Naive thymus-derived CD4-positive, alpha-beta T cell (primary cell): ENCODE measurements at places on chromosomes 5 and 9. TPM values are rescaled to one million over a fixed set of nuclear protein-coding genes. Genes with fewer than 3 reads are reported as not detected.

DNA sequence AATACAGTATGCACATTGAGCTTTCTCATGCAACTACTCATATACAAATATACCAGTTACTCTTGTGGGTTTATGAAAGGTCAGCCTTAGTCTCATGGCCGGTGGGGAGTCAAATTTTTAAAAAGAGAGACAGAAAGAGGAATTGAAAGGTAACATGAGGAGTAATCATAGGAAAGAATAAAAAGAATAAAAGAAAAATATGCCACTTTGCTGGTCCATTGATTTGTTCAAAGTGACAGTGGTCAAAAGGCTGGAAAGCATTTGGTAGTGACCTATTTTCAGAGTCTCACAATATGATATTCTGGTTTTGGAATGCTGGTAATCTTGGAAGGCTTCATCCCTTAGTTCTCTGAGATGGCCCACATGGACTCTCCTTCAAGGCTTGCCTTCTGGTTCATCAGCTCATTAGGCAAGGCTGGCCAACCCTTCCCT, 67.0 kb downstream of the ZNF366 start:
- H3K4me3 ChIP-seq, result no peak overlapping the region
- H3K27me3 ChIP-seq, result no peaks in the 10 kb centered on the region
- DNase-seq, result no peak
- no peaks in the 10 kb centered on the region for H3K36me3 ChIP-seq
- H3K27ac ChIP-seq, result no peak overlapping the region

GRCh38 chr5:53123702-53124101, 14.1 kb upstream of the MOCS2 start:
- no peak overlapping the region for H3K27ac ChIP-seq
- H3K27me3 ChIP-seq, result no peaks in the 10 kb centered on the region
- no peak for DNase-seq
- H3K36me3 ChIP-seq, result no peaks in the 10 kb centered on the region

GRCh38 chr5:60161340-60161934, 267.9 kb upstream of the PDE4D start:
- no peaks in the 10 kb centered on the region for H3K36me3 ChIP-seq
- no peaks in the 10 kb centered on the region for H3K4me1 ChIP-seq
- H3K4me3 ChIP-seq, result no peak overlapping the region

GRCh38 chr9:70065572-70065971, 21.9 kb downstream of the MAMDC2 start:
- no peaks in the 10 kb centered on the region for H3K36me3 ChIP-seq
- no peak overlapping the region for H3K4me3 ChIP-seq
- H3K4me1 ChIP-seq, result no peaks in the 10 kb centered on the region
- no peak overlapping the region for H3K27ac ChIP-seq
- no peak for DNase-seq

DNA sequence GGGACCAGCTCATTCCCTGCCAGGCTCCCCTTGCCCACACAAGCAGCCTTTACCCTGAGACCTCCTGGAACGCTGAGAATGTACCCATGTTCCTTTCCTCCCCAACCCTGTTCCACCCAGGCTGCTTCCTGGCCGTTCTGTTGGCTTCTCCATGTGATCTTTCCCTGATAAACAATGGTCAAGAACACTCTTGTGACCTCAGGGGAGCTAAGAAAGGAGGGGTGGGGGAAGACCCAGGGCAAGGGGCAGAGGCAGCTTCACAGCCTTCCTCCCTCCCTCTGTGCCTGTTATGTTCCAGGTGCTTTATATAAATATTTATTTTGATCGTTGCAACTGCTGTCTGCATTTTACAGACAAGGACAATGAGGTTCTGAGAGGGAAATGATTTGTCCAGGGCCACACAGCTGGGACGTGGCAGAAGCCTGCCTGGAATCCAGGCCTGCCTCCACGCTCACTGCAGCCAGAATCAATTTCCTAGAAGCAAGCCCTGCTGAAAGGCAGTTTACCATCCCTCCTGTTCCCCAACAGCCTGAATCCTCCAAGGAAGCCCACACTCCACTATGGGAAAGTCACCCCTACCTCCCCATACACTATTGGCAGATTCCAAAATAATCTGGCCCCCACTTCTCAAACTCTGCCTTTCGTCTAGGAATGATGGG, 3.9 kb downstream of the SHROOM1 start:
- no peak overlapping the region for H3K27ac ChIP-seq
- H3K4me1 ChIP-seq, result no peaks in the 10 kb centered on the region
- peaks cover 3% of the 10 kb centered on the region for H3K27me3 ChIP-seq
- no peak for DNase-seq

GRCh38 chr9:121671612-121672155, 20.2 kb downstream of the DAB2IP start:
- H3K36me3 ChIP-seq, result no peaks in the 10 kb centered on the region
- no peak for DNase-seq
- H3K4me1 ChIP-seq, result no peaks in the 10 kb centered on the region
- H3K27ac ChIP-seq, result no peak overlapping the region
- H3K27me3 ChIP-seq, result no peaks in the 10 kb centered on the region

- H3K4me1 ChIP-seq, result no peaks in the 10 kb centered on the region
- no peaks in the 10 kb centered on the region for H3K36me3 ChIP-seq
- no peaks in the 10 kb centered on the region for H3K27me3 ChIP-seq
- H3K4me3 ChIP-seq, result no peak overlapping the region
- no peak for DNase-seq
Measured at GRCh38 chr9:130917168-130917960, 20.8 kb upstream of the QRFP start.

- H3K4me3 ChIP-seq, result no peak overlapping the region
- no peak for DNase-seq
- H3K27ac ChIP-seq, result no peak overlapping the region
- H3K27me3 ChIP-seq, result no peaks in the 10 kb centered on the region
Measured at GRCh38 chr9:124140941-124141568, 116.7 kb upstream of the NEK6 start.

DNA sequence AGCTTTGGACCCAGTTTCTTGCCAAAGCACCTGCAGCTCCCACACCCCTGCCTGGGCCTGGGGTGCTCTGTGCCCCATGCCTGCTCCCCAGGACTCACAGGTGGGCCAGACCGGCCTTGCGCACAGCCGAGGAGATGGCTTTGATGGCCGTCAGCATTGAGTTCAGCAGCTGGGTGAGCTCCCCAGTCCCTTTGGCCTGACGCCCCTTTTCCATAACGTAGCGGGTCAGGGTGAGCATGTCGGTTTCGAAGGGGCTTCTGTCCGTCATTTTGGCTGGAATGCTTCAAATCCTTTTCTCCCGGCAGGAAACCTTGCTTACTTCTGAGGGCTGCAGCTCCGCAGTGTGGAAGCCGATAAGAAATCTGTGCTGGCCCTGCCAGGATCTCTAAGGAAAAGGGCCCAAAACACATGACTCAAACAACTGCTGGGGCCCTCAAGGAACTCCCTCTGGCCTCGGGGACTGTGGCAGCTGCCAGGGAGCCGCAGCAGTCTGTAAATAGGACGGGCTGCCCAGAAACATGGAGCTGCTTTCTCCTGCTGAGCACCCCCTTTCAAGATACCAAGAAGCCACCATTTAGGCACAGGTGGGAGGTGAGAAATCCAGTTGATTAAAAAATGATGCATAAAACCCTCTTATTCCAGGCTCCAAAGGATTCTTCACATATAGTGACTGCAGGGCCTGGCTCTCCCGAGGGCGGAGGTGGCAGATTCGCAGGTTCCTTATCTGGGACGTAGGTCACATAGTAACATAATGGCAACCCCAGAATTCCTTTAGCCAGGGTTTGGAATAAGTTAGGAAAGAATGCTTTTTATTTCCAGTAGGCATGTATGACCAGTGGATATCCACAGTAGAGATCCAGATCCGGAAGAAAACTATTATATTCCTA, at the start of gene FBP2:
Gene FBP2, minus strand, starts transcription at position 366 of the 887 bp plus-strand sequence. Its CDS starts 98 bp downstream, at position 268.
- no peak for DNase-seq
- no peaks in the 10 kb centered on the region for H3K36me3 ChIP-seq
- no peaks in the 10 kb centered on the region for H3K27me3 ChIP-seq
- H3K4me1 ChIP-seq, result no peaks in the 10 kb centered on the region
- H3K4me3 ChIP-seq, result no peak within 1 kb of the TSS
- no peak within 1 kb of the TSS for H3K27ac ChIP-seq

- no peaks in the 10 kb centered on the region for H3K36me3 ChIP-seq
- no peaks in the 10 kb centered on the region for H3K4me1 ChIP-seq
- H3K27ac ChIP-seq, result no peak overlapping the region
- no peak overlapping the region for H3K4me3 ChIP-seq
Measured at GRCh38 chr9:88498880-88499279, 36.1 kb upstream of the NXNL2 start.

DNA sequence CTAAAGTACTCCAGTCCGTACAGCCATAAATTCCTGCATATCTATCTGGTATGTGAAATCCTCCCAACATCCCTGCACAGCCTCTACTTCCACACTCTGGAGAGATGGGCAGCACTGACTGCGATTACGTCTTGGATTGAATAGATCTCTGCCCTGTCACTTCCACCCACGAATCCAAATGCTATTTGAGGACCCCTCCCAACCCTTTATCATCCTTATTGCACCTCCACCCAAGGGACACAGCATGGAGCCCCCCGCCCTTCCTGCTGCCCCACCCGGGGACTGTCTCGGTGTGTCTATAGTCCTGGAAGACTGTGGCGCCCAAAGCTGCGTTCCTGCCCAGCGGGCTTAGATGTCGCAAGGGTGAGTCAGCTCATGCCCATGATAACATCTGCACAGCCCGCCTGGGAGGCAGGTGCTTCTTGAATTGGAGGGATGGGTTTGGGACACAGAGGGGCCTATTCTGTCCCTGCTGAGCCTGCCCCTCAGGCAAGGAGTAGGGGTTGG, 105.7 kb upstream of the HAND1 start:
- H3K27me3 ChIP-seq, result no peaks in the 10 kb centered on the region
- H3K4me1 ChIP-seq, result no peaks in the 10 kb centered on the region
- H3K27ac ChIP-seq, result no peak overlapping the region
- no peak for DNase-seq

GRCh38 chr5:73899916-73900315, 273.9 kb downstream of the ARHGEF28 start:
- no peak for DNase-seq
- H3K27ac ChIP-seq, result no peak overlapping the region
- no peaks in the 10 kb centered on the region for H3K4me1 ChIP-seq
- no peaks in the 10 kb centered on the region for H3K36me3 ChIP-seq

DNA sequence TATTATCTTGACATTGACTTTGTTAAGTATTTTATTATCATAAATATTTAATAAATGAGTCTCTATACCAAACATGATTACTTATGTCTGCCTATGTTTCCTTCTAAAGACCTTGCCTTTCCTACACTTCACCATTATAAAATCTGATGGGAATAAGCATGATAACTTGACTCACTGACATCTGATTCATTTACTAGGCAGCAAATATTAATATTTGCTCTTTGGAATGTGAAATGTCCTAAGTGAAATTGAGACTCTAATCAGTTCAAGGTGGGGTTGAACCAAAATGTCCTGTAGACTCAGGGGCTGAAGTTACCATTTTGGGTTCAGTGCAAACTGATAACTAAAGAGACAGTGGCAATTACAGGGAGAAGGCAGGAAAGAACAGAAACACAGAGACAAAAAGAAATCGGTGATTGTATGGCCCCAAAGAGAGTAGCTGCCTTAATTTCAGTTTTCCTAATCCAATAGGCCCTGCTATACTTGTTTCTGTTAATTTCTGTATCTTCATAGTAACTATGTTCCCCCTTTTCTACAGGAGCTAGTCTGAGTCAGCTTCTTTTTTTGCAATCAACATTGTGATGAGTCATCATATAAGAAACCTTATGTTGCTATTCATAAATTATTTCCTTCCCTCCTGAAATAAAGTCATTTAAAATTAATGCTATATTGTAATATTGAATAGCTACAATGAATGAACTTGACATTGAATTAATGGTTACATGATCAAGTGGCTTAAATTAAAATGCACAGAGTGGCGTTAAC, 296.8 kb downstream of the PDE4D start:
- no peak overlapping the region for H3K4me3 ChIP-seq
- H3K4me1 ChIP-seq, result no peaks in the 10 kb centered on the region
- H3K36me3 ChIP-seq, result no peaks in the 10 kb centered on the region
- no peak overlapping the region for H3K27ac ChIP-seq
- DNase-seq, result no peak

GRCh38 chr5:54187694-54188093, 122.7 kb downstream of the ARL15 start:
- no peak for DNase-seq
- no peak overlapping the region for H3K27ac ChIP-seq
- no peak overlapping the region for H3K4me3 ChIP-seq

- H3K27ac ChIP-seq, result no peak overlapping the region
- H3K36me3 ChIP-seq, result no peaks in the 10 kb centered on the region
- no peak for DNase-seq
- H3K4me3 ChIP-seq, result no peak overlapping the region
Measured at GRCh38 chr9:85528142-85528541, 213.6 kb downstream of the AGTPBP1 start.

DNA sequence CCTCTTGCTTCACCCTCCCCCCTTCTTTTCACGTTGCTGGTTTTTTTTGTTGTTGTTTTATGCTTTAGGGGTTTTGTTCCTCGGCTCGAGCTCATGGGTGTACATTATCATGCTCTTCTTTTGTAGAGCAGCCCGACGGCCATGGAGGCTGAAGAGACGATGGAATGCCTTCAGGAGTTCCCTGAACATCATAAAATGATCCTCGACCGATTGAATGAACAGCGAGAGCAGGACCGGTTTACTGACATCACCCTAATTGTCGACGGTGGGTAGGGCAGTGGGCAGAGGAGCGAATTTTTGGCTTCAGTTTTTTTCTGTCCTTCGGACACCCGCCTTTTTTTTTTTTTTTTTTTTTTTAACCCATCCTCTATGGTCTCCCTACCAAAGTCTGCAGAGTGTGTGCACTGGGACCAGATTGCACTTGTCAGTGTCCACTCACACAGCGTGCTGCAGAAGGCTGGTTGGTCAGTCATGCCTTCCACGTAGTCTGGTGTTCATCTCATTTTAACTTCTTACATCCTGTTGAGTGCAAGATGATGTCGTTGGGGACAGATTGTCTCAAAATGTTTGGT, 1.3 kb downstream of the ZNF131 start:
- peaks cover 30% of the 10 kb centered on the region for H3K4me1 ChIP-seq
- H3K36me3 ChIP-seq, result peaks cover 28% of the 10 kb centered on the region
- peak overlapping the region; percentile 97 for H3K27ac ChIP-seq
- H3K4me3 ChIP-seq, result peak overlapping the region; percentile 70
- DNase-seq, result no peak
- H3K27me3 ChIP-seq, result no peaks in the 10 kb centered on the region

DNA sequence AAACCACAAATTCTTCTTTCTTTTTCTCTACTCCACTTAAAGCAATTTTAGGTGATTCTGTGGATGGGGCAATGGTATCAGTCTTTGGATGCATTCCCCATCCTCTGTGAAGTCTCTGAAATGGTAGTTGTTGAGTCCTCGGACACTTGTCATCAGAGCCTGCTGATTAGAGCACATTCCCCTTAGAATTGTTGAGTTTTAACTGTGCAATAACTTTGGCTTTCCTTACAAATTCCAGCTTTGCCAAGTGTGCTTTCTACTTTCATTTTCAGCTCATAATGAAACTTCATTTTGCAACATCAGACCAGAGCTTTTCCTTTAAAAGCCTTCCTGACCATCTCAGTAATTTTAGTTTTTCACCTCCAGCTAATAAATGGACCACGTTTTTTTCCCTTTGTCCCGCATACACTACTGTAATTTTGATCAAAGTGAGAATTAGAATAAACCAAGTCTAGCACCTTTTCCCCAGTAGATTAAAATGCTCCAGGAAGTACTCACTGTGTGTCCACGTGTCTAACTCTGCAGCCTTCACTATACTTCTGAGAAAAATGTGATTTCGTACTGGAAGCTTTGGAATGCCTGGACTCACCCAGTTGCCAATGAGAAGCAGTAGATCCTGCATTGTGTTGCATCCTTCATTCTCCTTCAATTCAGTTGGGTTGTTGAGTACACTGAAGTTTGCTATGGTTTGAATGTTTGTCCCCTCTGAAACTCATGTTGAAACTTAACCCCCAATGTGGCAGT, 135.6 kb downstream of the NTRK2 start:
- H3K36me3 ChIP-seq, result no peaks in the 10 kb centered on the region
- no peaks in the 10 kb centered on the region for H3K27me3 ChIP-seq
- H3K4me3 ChIP-seq, result no peak overlapping the region
- H3K27ac ChIP-seq, result no peak overlapping the region

The PCDHGA7 gene
- total RNA-seq, result 0.30 TPM

The PAEP gene
- not detected for total RNA-seq

The CD72 gene
- total RNA-seq, result 2.7 TPM

The PCDHGC5 gene
- total RNA-seq, result not detected

The IRX1 gene
- not detected for total RNA-seq
